Stimulated activated CD4-positive, alpha-beta T cell treated with anti-CD3 and anti-CD28 coated beads, Interleukin-12 subunit alpha, Interleukin-12 subunit beta, amount 100 ng/mL, for 48 hours (primary cell): ENCODE measurements at places on chromosomes 6 and 20.

DNA sequence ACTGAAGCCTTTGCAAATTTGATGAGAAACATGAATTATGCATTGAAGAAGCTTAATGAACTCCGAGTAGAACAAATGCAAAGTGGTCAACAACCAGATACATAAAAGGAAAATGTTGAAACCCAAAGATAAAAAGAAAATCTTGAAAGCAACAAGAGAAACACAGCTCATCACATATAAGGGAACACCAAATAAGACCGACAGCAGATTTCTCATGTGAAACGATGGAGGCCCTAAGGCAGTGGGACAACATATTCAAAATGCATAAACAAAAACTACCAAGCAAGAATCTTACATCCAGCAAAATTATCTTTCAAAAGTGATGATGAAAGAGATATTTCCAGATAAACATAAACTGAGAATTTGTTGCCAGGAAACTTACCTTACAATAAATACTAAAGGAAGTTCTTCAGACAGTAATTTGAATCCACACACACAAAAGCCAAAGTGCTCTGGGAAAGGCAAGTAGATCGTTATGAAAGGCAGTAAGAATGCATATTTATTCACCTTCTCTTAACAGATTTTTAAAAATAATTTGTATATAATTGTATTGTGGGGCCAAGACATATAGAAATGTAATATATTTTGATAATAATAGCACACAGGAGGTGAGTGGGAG lies 22.5 kb downstream of the SLC52A3 start:
- DNase-seq = no peak

- no peak for DNase-seq
Observed at GRCh38 chr6:44264154-44265006, 971 bp downstream of the NFKBIE start.

- no peak for DNase-seq
Observed at GRCh38 chr20:16975682-16976081, 227.5 kb downstream of the OTOR start.

- DNase-seq = no peak
Observed at GRCh38 chr20:14295238-14295637, 42.2 kb downstream of the FLRT3 start.

DNA sequence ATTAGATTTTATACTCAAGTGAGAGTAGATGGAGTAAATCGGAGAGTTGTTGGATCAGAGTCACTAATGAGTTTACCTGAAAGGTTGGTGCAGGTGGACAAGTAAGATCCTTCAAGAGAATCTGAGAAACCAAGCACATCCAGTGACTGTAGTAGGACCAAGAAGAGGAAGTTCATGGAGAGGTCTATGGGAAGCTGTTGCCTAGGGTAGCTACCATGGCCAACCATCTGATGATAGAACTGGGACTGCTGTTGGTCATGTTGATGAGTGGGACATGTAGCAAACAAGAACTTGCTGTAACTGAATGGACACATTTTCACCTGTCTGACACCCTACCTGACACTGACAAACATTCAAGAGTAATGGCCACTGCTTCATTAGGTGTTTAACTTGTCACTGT lies 11.3 kb upstream of the ADGB start:
- no peak for DNase-seq

- no peak for DNase-seq
Observed at GRCh38 chr6:40543146-40543545, 44.0 kb downstream of the LRFN2 start.

DNA sequence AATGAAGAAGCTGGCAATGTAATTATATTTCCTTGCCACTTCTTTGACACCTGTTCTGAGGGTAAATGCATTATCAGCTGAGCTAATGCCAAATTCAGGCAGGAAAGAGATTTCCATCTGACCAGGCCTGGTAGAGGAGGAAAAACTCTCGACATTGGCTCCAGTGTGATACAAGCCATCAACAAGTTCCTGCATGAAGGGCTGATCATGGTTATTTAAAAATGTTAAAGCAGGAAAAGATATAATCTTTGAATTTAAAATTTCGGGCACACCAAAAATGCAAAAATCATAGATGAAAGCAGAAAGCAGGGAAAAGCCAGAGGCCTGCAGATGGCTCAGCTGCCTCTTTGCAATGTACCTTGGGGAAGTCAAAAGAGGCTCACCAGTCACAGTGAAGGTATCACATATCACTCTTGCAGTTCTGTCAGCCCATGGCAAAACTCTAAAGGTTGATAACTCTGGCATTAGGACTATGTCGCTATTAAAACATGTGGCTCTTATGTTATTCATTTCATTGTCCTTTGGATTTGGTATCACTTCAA lies 39.1 kb downstream of the LGSN start:
- DNase-seq = no peak

GRCh38 chr20:62929051-62929538 lies 2.8 kb upstream of the DIDO1 start:
- DNase-seq = no peak

GRCh38 chr6:83875843-83876242 lies 16.4 kb downstream of the CYB5R4 start:
- DNase-seq = no peak

DNA sequence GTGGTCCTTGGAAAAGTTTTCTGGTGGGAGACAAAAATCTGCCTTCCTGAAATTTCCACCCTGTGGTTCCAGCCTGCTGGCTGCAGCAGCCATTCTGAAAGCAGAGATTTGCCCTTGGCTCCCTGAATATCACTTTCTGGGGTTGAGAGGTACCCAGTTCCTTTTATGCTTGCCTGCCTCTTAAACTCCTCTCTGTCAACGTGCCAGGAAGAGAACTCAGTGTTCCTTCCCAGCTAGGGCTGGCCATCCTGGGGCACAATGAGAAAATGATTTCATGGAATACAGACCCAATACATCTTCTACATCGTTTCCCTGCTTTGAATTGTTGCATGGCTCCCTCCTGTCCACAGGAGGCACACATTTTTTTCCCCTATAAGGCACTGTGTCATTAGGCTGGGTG lies 1.6 kb upstream of the DSN1 start:
- DNase-seq = no peak

- DNase-seq = no peak
Observed at GRCh38 chr6:144681334-144681733, 396.2 kb downstream of the UTRN start.

- DNase-seq = no peak
Observed at GRCh38 chr6:55713436-55713835, 134.4 kb upstream of the HMGCLL1 start.

DNA sequence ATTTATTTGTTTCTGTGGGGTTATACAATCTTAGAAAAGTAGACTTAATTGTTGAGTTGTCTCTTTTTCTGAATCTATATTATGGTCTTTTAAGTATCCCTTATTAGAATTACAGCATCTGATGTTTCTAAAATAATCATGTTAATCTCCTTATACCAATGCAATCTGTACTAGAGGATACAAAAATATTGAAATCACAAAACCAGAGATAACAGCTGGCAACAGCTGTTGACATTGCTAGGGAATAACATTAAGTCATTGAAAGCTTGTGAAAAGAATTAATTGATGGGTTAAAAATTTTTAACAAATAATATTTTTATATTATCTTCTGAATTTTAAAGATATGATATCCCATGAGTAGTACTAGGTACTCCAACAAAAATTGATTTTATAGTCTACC lies 162.6 kb downstream of the COL19A1 start:
- DNase-seq = no peak

DNA sequence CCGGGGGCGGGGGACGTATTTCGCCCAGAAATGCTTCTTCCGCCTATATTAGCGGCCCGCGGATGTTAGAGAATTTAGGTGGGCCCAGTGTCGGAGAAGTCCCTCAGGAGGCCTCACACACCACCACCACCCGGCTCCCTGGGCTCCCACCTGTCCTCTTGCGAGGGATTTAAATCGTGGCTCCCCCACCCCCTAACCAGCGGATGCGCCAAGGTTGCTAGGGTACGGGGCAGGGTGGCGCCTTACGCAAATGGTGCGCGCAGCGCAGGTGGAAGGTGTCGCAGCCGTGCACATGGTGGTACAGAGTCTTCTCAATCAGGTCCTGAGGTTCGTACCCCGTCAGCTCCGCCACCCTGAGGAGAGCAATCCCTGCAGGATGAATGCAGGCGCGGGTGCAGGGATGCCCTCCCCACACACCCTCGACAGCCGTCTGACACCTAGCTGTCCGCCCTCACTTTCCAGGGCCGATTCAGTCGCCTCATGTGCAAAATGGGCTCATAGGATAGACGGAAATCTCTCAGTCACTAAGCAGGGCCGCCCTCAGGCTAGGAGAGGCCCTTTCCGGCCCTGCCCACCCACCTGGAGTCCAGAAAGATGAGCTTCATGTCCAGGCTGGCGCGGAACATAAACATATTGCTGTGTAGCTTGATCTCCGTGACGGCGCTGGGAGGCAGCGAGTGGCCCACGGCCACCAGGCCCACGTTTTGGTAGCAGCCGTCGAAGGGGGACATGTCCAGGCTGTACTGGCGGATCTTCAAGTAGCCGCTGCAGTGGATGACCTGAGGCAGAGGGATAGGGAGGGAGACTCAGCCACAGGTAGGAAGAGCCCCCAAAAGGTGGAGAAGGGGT lies 16.6 kb downstream of the SIM1 start:
- DNase-seq = no peak

DNA sequence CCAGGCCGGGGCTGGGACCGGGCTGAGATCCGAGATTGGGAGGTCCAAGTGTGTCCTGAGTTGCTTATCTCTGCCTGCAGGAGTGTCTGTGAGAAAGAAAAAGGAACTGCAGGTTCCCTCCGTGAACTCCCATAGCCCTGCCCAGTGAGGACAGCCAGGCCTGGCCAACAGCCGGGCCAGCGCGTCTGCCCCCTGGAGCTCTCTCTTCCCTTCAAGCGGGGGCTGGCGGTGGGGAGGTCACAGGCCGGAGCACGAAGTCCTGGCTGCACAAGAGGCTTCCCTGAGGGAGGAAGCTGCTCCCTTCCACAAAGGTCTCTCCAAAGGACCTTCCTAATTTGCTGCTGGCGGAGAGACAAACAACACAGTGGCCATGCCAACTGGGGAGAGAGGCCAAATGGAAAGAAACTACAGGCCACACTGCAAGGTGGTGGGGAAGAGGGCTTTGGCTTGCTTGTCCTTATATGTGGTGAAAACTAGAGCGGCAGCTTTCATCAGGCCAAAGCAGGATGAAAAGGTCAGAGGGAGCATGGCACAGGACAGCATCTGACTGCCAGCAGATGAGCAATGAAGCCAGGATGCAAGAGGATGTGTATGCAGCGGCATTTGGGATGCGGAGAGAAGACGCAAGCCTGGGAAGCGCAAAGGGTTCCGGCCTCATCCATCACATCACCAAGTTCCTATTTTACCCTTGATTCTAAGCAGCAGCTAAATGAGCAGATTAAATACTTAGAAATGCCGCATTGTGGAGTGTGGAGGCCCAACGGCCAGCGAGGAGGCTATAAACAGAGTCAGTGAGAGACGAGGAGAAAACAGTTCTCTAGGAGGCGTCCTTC lies 260.0 kb downstream of the ERMARD start:
- DNase-seq = no peak

DNA sequence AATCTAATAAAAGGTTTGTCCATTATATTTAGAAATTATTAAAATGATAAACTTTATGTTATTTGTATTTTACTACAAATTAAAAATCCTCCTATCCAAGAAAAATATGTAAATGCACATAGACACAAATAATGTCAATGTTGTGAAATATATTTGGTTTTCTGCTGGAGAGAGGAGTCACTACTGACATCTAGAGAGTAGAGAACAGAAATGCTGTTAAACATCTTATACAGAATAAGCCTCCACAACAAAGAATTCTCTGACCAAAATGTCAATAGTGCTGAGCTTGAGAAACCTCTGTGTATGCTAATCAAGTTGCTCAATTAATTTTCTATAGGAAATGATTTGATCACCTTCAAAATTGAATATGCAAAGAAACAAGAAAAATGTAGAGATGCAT lies 12.4 kb downstream of the HTR1B start:
- no peak for DNase-seq

DNA sequence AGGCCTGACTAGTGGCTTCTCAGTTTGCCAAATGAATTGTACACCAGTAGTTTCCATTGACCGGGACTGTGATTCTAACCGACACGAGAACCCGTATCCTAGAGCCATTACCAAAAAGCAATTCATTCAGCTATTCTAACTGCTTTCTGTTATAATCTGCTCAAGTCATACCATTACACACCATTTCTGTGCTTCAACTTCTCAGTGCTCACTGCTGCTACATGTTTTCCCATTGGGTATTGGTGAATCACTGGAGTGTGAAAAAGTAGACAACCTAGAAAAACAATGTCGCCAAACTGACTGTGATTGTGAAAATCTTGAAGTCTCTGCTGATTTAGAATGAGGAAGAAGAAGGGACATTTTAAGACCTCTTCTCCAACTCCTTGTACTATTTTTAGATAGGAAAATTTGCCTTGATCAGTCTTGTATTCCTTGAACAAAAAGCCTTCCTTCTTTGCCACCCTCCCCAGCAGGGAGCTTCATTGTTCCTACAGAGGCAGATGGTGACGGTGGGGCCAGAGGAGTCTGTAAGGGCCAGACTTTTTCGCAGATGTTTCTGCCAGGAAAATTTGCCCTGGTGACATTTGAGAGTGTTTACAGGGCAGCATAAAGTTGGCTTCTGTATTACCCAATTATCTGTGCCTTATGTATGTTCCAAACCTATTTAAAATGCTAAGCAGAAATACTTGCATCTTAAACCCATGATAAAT lies 31.7 kb upstream of the MAP3K4 start:
- DNase-seq = no peak

- no peak for DNase-seq
Observed at GRCh38 chr6:157533048-157533871, 152.3 kb downstream of the ZDHHC14 start.

GRCh38 chr20:6017467-6017866 lies 36.4 kb downstream of the LRRN4 start:
- no peak for DNase-seq

GRCh38 chr6:25312034-25312620 lies 33.0 kb downstream of the CARMIL1 start:
- no peak for DNase-seq

DNA sequence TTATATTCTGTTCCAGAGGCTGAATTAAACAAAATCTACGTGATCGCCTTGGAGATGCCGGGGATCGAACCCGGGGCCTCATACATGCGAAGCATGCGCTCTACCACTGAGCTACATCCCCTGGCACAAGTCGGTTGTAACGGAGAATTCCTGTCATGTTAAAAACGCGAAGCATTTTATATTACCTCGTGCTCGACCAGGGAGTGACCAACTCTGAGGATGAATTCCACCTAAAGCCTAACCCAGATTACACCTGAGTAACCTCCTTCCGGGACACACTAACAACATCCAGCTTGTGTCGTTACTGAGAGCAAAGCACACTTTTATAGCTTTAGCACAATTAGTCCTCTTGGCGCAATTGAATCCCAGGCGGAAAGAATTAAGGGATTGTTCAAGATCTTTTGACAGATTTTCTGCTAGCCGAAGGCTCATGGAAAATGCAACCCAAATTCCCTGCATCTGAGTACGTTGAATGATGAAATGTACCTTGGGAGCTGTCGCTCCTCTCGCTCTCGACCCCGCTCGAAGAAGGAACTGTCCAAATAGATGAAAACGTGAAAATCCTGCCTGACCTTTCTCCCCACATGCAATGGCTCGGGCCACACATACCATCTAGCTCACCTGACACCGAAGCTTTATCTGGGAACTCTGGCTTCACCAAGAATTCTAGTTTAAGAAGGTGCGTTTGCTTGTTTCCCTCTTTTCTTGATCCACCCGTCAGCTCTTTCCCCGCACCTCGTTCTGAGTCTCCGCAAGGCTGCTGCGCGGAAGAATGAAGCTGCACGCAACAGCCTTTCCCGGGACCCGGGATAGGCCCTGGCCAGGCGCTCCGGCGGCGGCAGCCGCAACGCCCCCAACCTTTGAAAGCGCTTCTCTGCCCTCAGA lies 148.3 kb downstream of the GPX5 start:
- DNase-seq = peak; percentile 68
